Head of caudate nucleus (tissue), 42 donors: ENCODE measurements at places on chromosomes 6 and 20.

DNA sequence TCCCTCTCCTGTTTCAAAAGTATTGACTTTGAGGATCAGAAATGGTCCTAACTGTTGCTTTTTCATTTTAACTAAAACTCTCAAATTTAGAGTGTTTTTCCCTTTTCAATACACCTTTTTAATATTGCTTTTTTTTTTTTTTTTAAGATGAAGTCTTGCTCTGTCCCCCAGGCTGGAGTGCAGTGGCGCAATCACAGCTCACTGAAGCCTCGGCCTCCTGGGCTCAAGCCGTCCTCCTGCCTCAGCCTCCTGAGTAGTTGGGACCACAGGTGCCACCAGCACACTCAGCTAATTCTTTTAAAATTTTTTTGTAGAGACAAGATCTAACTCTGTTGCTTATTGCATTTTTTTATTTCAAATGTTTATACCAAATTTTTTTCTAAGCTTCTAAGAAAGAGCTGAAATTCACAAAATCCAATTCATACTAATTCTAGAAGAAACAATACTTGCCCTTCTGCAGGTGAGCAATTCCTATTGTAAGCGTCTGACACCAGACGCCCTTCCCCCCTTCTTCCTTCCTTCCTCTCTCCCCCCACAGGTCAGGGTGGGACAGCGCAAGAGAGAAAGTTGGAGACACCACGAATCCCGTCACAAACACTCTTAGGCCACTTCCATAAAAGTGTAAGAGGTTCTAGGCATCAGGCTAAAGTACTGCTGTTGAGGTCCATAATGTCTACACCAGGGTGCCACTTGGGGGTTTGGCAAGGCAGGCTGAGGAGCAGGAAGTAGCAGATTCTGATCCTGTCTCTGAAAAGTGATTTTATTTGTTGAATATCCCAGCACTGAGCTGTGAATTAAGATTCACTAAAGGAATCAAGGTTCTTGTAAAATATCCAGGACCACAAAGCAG lies 12.8 kb downstream of the DLL1 start:
- DNase-seq = peak; percentile 5

GRCh38 chr6:3015144-3015543 lies 15.4 kb downstream of the NQO2 start:
- DNase-seq = no peak

DNA sequence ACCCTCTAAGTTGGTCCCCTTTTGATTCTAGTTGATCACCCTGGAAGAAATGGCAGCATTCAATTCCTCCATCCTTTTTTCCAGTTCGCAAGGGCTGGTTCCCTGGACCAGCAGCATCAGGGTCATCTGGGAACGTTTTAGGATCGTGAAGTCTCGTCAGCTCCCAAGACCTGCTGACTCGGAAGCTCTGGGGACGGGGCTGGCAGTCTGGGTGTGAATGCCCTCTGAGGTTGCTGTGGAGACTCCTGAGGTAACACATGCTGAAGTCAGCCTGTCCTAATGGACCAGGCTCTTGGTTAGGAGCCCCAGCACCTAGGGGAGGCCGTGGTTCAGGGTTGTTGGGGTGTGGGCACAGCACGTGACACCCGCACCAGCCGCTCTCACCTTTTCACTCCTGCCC lies 164.1 kb downstream of the SYNDIG1 start:
- no peak for DNase-seq

GRCh38 chr20:46004889-46005473 lies 3.7 kb upstream of the MMP9 start:
- peak; percentile 26 for DNase-seq

DNA sequence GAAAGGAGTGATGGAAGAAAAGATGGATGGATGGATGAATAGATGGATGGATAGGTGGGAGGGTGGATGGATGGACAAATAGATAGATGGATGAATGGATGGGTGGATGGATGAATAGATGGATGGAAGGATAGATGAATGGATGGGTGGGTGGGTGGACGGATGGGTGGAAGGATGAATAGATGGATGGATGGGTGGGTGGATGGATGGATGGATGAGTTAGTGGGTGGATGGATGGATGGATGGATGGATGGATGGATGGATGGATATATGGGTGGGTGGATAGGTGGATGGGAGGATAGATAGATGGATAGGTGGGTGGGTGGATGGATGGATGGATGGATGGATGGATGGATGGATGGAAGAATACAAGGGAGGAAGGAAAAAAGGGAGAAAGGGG lies 82.2 kb downstream of the ATXN1 start:
- DNase-seq = no peak

GRCh38 chr20:20611167-20611566 lies 101.3 kb downstream of the RALGAPA2 start:
- no peak for DNase-seq

DNA sequence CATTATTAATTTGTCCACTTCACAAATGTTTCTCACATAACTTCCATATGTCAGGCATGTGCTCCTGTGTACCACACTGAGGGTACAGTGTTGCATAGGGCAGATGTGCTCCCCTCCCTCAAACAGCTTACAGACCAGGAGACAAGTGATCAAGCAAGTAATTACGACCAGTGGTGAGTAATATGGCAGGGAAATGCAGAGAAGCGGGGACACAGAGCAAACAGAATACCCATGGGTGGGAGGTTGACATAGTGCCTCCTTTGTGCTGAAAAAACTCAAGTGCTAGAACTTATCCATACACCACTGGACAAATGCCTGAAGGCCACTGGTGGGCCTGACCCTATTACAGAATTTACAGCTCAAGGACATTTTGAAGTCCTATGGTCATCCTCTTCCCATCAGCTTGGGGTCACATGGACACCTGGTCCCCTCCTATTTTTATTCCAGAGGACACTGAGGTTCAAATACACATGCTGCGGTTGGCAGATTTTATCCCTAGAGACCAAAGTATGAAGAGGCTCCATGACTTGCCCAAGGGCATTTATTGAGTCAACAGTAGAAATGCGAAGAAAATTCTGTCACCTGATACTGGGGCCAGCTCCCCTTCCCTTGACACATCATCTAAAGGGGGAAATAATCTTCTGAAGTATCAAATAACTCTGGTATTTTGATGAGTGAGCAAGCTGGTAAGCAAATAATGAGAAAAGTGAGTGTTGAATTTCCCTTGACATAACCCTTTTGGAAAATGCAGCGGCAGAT lies 116.6 kb downstream of the QRSL1 start:
- DNase-seq = no peak

DNA sequence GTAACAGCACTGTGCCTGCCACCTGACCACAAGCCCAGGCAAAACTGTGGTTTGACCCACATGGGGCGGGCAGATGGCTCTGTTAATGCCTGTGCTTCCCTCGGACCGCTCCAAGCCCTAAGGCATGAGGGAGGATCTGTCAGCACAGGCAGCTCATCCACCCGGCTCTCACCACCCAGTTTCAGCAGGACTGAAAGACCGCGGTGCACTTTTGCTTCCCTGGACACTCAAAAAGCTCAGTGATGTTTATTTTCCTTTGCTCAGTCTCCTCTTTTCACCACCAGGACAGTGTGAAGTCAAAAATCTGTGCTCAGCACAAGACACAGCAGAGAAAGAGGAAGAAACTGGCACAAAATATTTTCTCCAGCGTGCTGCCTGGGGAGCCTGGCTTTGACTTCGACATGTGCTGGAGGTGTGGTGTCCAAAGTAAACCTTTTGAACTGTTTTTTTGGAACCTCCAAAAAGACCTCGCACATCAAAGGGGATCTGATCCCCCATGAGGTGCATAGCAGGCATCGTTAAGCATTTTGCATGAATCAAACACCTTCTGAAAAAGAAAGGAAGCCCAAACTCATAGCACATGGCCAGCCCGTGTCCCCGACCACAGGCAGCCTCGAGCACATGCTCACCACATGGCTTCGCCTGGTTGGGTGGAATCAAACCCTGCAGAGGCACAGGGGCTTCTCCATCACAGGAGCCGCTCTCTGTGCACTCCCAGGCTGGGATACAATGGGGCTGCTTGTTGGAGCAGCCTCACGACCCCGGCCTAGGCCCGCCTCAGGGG lies 441.7 kb upstream of the JARID2 start:
- peak; percentile 17 for DNase-seq

DNA sequence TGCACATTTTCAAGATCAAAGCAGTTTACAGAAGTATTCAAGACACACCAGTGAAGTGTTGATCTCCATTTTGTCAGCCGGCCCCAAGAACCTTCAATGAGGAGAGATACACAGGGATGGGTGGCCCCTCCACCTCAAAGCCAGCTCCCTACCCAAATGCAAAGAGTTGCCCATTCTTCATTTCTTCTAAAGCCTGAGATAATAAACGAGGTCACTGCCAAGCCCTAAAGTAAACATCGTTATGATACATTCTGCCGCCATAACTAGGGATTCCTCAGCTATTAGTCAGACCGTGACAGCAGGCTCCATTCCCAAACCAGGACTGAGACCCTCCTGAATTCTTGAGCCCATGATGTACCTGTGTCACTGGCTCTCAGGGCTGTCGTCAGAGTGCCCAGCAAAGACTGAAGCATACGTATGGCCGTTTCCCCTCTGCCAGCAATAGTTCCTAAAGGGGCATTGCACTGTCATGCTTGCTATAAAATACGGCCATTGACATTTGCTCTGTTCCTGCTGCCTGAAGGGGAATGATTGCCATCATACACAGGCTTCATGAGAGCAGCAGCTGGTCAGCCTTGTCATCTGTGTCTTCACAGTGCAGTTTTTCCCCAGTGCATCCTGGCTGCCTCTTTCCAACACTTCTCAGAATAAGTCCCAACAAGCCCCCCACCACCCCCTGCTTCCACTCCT lies 41.7 kb downstream of the ISM1 start:
- no peak for DNase-seq

DNA sequence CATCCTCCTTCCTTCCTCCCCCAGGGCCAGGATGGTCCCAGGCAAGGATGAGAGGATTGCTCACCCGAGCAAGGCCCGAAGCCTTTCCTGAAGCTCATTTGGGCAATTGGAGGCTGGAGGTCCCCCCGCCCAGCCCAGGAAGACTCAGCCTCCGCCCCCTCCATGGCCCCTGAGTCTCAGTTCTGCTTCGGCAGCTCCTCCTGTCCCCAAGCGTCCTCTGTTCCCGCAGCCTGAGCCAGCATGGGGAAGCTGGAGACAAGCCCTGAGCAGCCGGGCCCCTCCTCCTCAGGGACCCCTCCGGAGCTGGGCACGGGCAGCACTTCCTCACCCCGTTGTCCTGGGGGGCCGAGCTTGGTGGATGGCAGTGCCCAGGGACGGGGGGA lies 26.0 kb downstream of the SLC17A9 start:
- no peak for DNase-seq

DNA sequence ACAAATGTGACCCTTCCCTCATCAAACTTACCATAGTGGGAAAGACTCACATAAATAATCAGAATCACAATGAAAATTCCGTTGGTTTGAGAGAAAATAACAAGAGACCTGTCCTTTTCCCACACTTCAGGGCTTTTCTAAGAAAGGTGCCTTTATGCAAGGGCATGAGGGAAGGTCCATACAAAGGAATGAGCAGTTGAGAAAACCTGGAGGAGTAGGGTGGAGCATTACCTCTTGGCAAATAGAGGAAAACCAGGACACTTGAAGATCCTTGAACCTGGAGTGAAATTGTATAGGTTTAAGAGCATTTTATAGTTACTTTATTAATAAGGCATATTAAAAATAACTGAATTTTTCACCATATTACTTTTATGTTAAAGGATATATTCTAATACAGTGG lies 54.3 kb downstream of the UBR2 start:
- no peak for DNase-seq

GRCh38 chr6:36937896-36938295 lies 16.6 kb upstream of the PI16 start:
- DNase-seq = no peak

DNA sequence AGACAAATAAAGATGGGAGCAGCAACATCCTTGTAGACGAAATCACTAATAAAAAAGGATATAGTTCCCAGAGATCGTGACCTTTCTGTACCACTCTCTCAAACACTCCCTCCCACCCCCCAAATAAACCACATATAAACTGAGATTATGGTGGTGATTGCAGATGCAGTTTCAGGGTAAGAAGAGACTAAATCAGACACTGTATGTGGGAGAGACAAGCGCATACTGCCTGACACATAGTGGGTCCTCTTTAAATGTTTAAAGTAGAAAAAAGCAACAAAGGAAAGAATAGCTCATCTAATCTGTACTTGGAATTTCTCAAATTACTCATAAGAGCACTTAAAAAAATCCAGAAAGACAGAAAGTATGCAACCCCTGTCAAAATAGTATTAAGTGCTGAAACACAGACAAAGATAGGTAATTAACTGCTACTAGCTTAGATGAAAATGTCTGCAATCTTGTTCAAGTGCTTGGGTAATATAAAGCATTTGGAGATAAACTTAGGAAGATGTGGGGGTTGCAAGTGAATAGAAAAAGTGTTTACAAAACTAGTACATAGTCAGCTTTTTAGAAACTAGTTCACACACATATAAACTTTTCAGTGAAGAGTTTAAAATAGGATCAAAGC lies 151.6 kb downstream of the BACH2 start:
- no peak for DNase-seq

GRCh38 chr6:129767776-129768485 lies 58.0 kb upstream of the ARHGAP18 start:
- no peak for DNase-seq

DNA sequence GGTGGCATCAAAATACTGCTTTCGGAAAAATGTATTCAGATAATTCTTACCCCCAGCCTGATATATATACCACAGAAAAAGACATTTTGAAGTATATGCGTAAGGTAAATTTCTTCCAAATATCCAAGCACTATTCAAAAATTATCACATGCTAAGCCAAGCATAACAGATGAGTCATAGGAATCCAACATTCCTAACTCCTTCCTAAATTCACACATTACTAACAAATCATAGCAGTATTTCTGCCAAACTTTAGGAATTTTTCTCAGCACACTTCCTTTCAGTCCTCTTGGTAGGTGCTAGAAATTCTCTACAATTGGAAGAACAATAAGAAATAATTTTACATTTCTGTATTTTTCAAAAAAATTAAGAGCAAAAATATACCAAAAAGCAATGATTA lies 417.5 kb downstream of the EYS start:
- DNase-seq = no peak

- no peak for DNase-seq
Observed at GRCh38 chr6:85579581-85579980, 14.1 kb downstream of the SNX14 start.

GRCh38 chr6:147285087-147285855 lies 81.1 kb downstream of the STXBP5 start:
- DNase-seq = no peak
